ENCODE measurements at places on chromosomes 1 and 21.

DNA sequence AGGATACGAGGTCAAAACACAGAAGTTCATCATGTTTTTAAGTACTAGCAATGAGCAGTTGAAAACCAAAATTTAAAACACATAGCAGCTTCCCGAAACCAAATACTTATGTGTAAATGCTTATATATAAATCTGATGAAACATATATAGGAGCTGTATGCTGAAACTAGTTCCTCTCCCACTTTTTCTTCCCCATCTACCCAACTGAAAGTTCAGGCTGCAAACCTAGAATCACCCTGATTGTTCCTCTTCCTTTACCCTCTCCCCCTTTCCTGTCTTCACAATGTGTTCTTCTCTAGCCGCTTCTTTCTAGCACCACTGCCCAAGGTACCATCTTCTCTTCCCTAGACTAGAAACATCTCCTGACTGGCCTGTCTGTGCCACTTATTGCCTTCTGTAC lies 90.6 kb downstream of the ST3GAL3 start:
- DNase-seq, result no peak

GRCh38 chr1:48677306-48678287 lies 99.1 kb downstream of the BEND5 start:
- peak; percentile 26 for DNase-seq

DNA sequence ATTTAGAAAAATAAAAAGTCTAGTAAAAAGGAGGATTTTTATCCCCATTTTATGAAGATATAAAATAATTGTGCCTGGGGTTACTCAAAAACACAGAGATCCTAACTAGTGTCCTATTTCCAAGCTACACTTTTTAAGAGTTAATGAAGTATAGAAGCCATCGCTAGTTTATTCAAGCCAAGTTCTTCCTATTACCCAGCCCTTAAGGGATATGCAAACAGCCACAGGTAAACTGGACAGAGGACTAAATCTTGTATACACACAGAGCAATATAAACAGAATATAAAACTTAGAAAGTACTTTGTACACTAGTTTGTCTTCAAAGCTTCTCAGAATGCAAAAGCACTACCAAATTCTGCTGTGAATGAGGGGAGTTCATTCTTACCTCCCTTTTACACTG lies 111.1 kb downstream of the RERE start:
- no peak for DNase-seq

GRCh38 chr21:27475363-27475955 lies 508.6 kb upstream of the ADAMTS5 start:
- DNase-seq, result no peak

GRCh38 chr1:39850606-39851216 lies 32.6 kb downstream of the TRIT1 start:
- no peak for DNase-seq

- DNase-seq, result no peak
Measured at GRCh38 chr1:30384286-30385245, 338.8 kb downstream of the MATN1 start.

GRCh38 chr1:243407284-243408018 lies 151.6 kb downstream of the SDCCAG8 start:
- DNase-seq, result no peak

GRCh38 chr1:182823220-182823619 lies 15.9 kb upstream of the DHX9 start:
- DNase-seq, result no peak

- no peak for DNase-seq
Measured at GRCh38 chr1:155017946-155018316, 15.3 kb downstream of the ZBTB7B start.

DNA sequence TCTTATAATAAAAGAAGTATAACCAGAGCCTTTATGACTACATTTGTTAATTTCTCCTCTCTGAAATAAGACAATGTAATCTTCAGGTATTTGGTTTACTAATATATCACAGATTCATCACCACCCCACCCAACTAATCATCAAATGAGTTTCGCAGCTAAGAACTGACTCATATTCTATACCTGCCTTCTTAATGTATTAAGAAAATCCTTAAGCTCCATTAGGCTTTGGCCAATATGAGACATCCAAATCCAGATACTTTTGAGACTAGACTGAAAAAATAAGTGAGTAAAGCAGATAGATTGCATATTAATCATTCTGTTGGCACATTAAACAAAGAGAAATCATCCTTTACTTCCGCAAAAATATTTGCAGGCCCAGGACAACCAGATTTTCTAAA lies 18.7 kb upstream of the FMO2 start:
- DNase-seq, result no peak

DNA sequence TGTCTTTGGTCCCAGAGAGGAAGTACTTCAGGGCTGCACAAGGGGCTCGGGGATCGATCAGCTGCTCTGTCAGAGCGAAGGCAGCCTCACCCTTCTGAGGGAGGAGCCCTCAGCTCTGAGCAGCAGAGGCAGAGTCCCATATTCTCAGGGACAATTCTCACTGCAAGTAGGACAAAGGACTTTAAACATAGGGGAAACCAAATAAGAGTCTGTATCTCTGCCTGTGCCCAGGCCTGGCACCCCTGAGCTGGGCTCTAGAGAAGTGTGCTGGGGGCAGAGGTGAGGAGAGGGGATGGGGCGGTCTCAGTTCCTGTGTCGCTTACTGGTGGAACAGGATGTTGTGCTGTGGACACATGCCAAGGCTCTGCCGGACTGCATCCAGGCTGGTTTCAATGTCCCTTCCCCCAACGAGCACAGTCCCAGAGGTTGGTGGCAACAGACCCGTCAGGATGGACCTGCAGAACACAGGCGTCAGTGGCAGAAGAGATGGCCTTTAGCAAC lies 76.6 kb downstream of the ABCA4 start:
- no peak for DNase-seq

DNA sequence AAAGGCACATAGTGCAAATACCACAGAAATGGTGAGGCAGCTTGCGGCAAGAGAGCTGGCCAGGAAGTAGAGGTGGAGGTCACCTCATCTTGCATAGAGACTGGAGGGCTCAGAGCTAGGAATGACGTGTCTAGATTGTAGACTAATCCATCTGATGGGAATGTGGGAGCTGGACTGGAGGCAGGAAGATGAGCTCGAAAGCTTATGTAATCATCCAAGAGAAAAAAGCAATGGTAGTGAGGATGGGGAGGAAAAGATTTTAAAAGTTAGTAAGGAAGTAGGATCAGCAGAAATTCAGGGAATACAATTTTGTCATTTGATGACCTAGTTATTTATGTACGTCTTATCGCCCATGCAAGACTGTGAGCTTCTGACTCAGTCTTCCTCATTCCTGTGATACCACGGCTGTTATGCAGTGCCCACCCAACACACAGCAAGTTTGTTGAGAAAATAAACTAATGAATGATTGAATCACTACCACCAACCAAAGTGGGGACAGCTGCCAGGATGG lies 123.9 kb downstream of the RRAGC start:
- DNase-seq, result no peak

- DNase-seq, result no peak
Measured at GRCh38 chr1:24864370-24864777, 65.7 kb downstream of the RUNX3 start.

- no peak for DNase-seq
Measured at GRCh38 chr21:25734654-25734903, 125 bp downstream of the ATP5PF start.

DNA sequence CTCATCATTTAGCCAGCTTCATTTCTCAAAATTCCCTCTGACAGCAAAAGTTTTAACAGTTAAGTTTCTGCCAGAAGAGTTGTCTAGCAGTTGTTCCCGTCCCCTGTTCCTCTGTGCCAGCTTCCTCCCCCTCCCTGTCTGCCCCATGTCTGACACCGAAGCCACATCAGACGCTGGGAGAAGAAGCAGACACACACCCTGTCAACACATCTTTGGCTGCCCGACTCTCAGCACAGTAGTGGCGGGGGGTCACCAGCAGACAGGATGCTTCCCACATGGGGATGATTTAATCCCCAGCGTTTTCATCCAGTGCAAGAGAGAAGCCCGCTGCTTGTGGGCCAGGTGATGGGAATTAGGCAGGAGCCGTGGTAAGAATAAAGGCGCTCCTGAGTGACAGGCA lies 379.4 kb upstream of the RUNX1 start:
- no peak for DNase-seq

- DNase-seq, result no peak
Measured at GRCh38 chr1:83499998-83500397, 498.9 kb downstream of the TTLL7 start.

DNA sequence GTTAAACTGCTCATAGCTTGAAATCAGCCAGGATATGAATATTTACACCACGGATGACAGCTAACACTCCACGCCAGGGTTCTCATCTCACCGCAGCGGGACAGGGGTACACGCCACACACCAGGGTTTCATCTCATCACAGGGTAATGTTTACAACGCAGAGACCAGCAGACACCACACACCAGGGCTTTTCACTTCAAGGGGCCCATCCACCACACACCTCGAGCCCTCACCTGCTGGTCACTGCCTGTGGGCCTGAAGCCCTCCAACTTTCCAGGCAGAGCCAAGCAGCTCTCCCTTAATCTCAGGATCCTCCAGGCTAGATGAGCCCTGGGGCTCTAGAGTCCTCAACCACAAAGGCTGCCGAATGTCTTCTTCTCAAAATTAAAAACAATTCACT lies 1.3 kb upstream of the KRTAP10-12 start:
- no peak for DNase-seq

- DNase-seq, result no peak
Measured at GRCh38 chr1:243786531-243786930, 63.5 kb downstream of the AKT3 start.

- DNase-seq, result no peak
Measured at GRCh38 chr1:16975211-16975610, 5.2 kb downstream of the MFAP2 start.

GRCh38 chr1:227886503-227886961 lies 61.2 kb downstream of the WNT9A start:
- DNase-seq, result no peak

DNA sequence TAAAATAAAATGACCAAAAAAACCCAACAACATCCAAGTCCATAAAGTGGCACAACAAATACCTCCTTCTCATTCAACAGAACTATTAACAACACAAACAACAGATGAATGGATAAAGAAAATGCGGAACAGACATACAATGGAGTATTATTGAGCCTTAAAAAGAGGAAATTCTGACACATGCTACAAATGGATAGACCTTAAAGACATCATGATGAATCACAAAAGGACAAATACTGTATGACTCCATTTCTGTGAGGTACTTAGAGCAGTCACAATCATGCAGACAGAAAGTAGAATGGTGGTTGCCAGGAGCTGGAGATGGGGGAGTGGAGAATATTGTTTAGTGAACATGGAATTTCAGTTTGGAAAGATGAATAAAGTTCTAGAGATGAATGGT lies 42.6 kb downstream of the EYA3 start:
- DNase-seq, result no peak

Measured in GM19239 (cell line).